ENCODE measurements at places on chromosomes 1 and 21.

DNA sequence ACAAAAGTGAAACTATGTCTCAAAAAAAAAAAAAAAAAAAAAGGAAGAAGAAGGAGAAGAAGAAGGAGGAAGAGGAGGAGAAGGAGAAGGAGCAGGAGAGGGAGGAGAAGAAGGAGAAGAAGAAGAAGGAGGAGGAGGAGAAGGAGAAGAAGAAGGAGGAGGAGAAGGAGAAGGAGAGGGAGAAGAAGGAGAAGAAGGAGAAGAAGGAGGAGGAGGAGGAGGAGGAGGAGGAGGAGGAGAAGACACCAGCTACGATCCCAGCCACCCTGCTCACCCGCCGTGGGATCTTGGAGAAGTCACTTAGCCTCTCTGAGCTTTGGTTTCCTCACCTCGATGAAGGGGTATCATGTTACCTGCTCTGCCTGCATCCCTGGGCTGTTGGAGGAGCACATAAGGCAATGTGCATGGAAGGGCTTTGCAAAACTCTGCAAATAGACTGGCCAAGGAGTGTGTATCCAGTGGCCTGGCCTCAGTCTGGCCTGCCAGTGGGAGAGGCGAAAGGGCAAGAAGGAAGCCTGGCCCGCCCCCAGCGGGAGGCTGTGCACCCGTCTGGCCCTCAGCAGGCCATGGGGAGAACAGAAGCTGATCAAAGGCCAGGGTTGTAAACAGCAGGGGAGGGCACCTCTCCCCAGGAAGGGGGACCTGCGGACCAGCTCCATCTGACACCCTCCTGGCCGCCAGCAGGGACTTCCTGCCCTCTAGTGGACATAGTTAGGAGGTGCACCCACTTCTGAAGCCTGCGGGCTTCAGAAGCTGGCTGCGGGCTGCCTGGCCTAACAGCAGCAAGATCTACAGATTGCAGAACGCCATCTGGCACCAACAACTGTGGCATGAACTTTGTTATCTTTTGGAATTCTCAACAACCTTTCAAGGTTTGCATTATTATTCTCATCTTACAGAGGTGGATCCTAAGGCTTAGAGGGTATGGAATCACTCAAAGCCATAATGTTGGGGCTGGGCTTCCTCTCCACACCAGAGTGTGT, 19.2 kb upstream of the CDK18 start:
- peak; percentile 76 for DNase-seq

GRCh38 chr1:97833881-97834280, 87.0 kb downstream of the DPYD start:
- no peak for DNase-seq

- DNase-seq = no peak
Observed at GRCh38 chr1:206937425-206937824, 8.8 kb downstream of the PIGR start.

- peak; percentile 20 for DNase-seq
Observed at GRCh38 chr1:86938450-86938849, 24.0 kb downstream of the HS2ST1 start.

DNA sequence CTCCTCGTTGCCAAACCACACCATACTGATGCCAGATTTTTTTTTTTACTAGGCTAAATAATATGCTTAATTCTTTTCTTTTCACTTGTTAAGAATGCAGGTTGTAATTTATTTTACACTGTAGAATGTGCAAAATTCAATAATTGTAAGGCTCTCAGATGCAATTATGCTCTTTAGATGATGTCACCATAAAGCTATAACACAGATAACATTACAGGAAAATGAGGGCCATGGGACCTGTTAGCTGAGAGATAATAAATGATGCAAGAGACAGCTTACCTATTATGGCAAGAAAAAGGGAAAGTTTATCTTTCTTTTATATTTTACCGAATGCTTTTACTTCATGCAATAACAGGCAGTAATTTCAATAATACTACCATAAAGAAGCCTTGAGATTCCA, 35.4 kb downstream of the CHRM3 start:
- no peak for DNase-seq

DNA sequence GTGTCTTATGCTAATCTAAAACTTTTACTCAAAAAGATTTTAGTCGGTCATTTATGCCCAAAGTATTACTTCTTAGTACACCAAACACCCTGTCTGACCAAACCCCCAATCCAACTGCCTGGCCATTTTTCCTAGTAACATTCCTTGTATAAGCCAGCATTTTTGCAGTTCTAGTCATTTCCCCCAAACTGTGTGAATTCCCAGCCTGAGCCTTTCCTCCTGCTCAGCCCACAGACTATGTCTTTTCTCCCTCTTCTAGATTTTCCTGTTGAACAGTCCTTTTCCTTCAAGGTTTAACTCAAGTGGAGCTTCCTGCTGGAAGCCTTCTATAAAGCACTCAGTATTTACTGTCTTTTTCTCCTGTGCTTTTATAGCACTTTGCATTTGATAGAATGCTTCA, 843.8 kb downstream of the USP25 start:
- DNase-seq = no peak

- DNase-seq = no peak
Observed at GRCh38 chr1:198203434-198203833, 46.6 kb downstream of the NEK7 start.
